CD4-positive, alpha-beta T cell (primary cell): ENCODE measurements at places on chromosomes 4 and X. TPM values are rescaled to one million over a fixed set of nuclear protein-coding genes. Genes with fewer than 3 reads are reported as not detected.

The XKRX gene
- 1.9 TPM for total RNA-seq

GRCh38 chr4:79574741-79575451 is 166.9 kb upstream of the GK2 start:
- DNase-seq: no peak
- H3K36me3 ChIP-seq: no peaks in the 10 kb centered on the region
- H3K27me3 ChIP-seq: no peaks in the 10 kb centered on the region
- H3K4me1 ChIP-seq: no peaks in the 10 kb centered on the region
- H3K4me3 ChIP-seq: no peak overlapping the region
- no peak overlapping the region for H3K27ac ChIP-seq

- peaks cover 5% of the 10 kb centered on the region for H3K27me3 ChIP-seq
- H3K4me1 ChIP-seq: no peaks in the 10 kb centered on the region
- H3K4me3 ChIP-seq: no peak overlapping the region
These were observed 6.5 kb upstream of the RBBP7 start for GRCh38 chrX:16876696-16877095.

DNA sequence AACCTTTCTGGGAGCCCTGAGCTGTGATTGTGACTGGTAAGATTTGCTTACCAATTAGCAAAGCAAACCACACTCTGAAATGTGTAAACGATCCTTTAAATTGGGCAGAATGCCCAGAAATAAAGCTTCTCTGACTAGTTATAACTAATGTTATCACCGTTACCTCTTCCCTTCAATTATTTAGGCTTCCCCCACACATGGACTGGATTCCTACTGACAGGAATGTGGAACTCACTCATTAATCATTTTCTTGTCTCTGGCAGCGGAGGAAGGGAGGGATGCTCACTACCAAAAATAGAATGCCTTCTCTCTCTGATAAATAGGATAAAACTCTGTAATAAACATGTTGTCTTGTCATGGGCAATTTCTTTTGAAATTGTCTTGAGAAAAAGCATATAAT is 25.3 kb upstream of the NWD2 start:
- H3K4me3 ChIP-seq: no peak overlapping the region
- H3K27me3 ChIP-seq: no peaks in the 10 kb centered on the region
- no peak for DNase-seq
- no peaks in the 10 kb centered on the region for H3K36me3 ChIP-seq

DNA sequence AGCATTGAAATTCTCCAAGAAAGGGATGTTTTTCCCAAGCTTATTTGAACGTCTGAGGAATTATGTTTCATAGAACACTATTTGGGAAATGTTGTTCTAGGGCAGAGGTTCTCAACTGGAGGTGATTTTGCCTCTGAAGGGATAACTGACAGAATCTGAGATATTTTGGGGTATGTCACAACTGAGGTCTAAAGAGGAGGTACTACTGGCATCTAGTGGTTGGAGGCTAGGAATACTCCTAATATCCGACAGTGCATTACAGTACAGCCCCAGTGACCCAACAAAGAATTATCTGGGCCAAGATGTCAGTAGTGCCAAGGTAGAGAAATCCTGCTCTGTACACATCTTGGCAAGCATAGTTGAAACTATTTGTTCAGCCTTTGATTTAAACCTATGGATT is 6.4 kb downstream of the HSPA4L start:
- DNase-seq: no peak
- H3K36me3 ChIP-seq: no peaks in the 10 kb centered on the region
- no peak overlapping the region for H3K4me3 ChIP-seq
- no peak overlapping the region for H3K27ac ChIP-seq
- peaks cover 20% of the 10 kb centered on the region for H3K27me3 ChIP-seq
- H3K4me1 ChIP-seq: no peaks in the 10 kb centered on the region

DNA sequence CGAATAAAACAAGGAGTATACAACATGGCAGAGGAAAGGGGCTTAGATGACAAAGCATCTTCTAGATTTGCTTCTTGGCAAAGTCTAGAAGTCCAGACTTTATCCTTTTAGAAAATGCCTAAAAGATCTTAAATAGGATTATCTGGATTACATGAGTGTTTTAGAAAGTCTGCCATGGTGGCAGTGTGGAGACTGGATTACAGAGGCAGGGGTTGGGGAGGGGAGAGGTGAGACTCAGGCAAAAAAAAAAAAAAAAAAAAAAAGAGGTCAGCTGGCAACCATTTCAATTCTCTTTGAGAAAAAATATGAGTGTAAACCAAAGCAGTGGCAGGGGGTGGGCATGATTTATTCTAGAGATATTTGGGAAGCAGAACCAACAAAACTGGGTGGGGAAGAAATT is 17.4 kb downstream of the ZNF827 start:
- H3K4me1 ChIP-seq: peaks cover 3% of the 10 kb centered on the region
- H3K27me3 ChIP-seq: no peaks in the 10 kb centered on the region
- DNase-seq: no peak
- H3K36me3 ChIP-seq: no peaks in the 10 kb centered on the region

DNA sequence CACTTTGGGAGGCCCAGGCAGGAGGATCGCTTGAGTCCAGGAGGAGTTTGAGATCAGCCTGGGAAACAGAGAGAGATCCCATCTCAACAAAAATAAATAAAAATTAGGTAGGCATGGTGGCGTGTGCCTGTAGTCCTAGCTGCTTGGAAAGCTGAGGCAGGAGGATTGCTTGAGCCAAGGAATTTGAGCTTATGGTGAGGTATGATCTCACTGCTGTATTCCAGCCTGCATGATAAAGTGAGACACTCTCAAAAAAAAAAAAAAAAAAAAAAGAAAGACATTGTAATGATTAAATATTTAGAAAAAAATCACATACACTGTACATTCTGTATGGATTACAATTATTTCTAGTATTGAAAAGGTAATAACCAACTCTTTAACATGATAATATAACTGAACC is 87.1 kb downstream of the SLIT2 start:
- no peak overlapping the region for H3K27ac ChIP-seq
- no peaks in the 10 kb centered on the region for H3K27me3 ChIP-seq
- H3K36me3 ChIP-seq: no peaks in the 10 kb centered on the region
- DNase-seq: no peak

The UGT2B15 gene
- total RNA-seq: not detected

- H3K36me3 ChIP-seq: no peaks in the 10 kb centered on the region
- DNase-seq: no peak
- H3K27ac ChIP-seq: no peak overlapping the region
- no peak overlapping the region for H3K4me3 ChIP-seq
- H3K4me1 ChIP-seq: no peaks in the 10 kb centered on the region
These were observed 61.2 kb downstream of the CDS1 start for GRCh38 chr4:84644087-84644486.

The ARHGAP6 gene
- not detected for total RNA-seq

DNA sequence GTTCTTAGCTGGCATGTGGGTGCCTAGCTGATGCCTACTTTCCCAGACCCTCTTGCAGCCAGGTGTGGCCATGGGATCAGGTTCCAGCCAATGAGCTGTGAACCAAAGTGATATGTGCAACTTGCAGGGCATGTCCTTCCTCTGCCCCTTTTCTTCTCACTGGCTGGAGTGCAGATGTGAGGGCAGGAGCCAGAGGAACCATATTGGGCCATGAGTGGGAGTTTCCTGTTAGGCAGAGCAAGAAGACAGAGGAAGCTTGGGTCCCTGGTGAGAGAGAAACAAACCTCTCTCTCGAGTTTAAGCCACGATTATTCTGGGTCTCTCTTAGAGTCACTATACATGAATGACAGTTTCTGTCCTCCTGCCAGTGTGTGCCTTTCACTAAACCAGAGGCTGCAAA is 120.4 kb upstream of the STX18 start:
- DNase-seq: no peak
- H3K36me3 ChIP-seq: no peaks in the 10 kb centered on the region
- H3K4me1 ChIP-seq: no peaks in the 10 kb centered on the region
- no peaks in the 10 kb centered on the region for H3K27me3 ChIP-seq

The UGT2A2 gene
- total RNA-seq: not detected

The REPS2 gene
- 0.60 TPM for total RNA-seq

The SOWAHB gene
- total RNA-seq: not detected

The NPFFR2 gene
- not detected for total RNA-seq

DNA sequence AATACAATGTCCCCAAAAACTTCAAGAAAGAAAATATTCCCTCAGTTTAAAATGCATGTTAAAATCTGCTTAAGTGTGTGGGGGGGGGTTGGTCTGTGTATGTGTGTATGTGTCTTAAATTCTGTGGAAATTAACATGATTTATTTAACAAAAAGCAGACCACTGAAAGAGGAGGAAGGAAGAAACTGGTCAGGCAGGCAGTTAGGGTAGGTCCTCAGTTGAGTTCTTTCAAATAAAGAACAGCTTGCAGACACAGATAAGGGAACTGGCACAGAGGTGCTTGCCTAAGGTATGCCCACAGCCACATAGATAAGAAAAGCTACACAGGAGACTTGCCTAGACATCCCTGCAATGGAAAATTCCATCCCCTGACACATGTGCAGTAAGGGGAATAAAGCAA is 28.8 kb upstream of the TFDP3 start:
- H3K27me3 ChIP-seq: no peaks in the 10 kb centered on the region
- H3K27ac ChIP-seq: no peak overlapping the region
- no peak overlapping the region for H3K4me3 ChIP-seq
- no peaks in the 10 kb centered on the region for H3K4me1 ChIP-seq
- no peak for DNase-seq

GRCh38 chr4:67727124-67727850 is 26.3 kb upstream of the UBA6 start:
- H3K36me3 ChIP-seq: peaks cover 10% of the 10 kb centered on the region

- H3K27me3 ChIP-seq: no peaks in the 10 kb centered on the region
- no peak overlapping the region for H3K27ac ChIP-seq
- no peaks in the 10 kb centered on the region for H3K36me3 ChIP-seq
- H3K4me3 ChIP-seq: no peak overlapping the region
- no peak for DNase-seq
- H3K4me1 ChIP-seq: no peaks in the 10 kb centered on the region
These were observed 103.3 kb downstream of the SHROOM3 start for GRCh38 chr4:76538296-76538695.

DNA sequence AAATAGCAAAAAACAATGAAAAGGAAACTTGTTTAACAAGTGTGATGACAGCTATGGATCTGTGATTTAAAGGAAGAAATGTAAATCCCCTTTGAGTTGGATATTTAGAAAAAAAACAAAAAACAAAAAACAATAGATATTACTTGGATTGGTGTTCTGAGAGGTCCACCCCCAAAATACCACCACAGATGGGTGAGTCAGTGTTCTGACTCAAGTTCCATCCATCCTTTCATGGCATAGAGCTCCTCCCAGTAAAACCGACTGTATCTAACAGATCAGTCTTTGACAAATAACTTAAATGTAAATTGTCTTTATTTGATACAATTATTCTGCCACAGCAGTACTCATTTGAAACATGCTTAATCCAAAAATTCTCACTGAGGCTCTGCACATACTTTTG is 27.4 kb downstream of the TMPRSS11B start:
- H3K27me3 ChIP-seq: no peaks in the 10 kb centered on the region
- H3K36me3 ChIP-seq: no peaks in the 10 kb centered on the region
- no peak overlapping the region for H3K27ac ChIP-seq
- no peak for DNase-seq
- H3K4me1 ChIP-seq: no peaks in the 10 kb centered on the region

DNA sequence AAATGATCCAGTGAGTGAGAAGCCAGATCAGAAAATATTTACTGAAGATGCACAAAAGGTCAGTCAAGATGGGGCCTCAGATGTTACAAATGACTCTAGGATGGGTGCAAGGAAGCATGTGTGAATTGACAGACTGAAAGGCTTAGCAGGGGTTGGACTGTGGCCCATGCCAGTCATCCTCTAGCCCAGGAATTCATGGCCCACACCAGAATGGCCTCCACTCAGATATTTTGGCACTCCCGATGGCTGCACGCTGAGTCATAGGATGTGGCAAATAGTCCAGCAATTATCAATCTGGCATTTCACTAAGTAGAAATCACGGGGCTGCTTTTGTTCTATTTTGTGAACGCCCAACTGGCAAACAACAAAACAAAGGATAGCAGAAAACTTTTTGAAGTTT is 406.5 kb downstream of the IQCM start:
- no peaks in the 10 kb centered on the region for H3K4me1 ChIP-seq
- DNase-seq: no peak
- no peak overlapping the region for H3K4me3 ChIP-seq
- no peaks in the 10 kb centered on the region for H3K27me3 ChIP-seq
- H3K27ac ChIP-seq: no peak overlapping the region
- no peaks in the 10 kb centered on the region for H3K36me3 ChIP-seq
